Activated CD4-positive, CD25-positive, alpha-beta regulatory T cell (primary cell): ENCODE measurements at places on chromosomes 6 and 20.

DNA sequence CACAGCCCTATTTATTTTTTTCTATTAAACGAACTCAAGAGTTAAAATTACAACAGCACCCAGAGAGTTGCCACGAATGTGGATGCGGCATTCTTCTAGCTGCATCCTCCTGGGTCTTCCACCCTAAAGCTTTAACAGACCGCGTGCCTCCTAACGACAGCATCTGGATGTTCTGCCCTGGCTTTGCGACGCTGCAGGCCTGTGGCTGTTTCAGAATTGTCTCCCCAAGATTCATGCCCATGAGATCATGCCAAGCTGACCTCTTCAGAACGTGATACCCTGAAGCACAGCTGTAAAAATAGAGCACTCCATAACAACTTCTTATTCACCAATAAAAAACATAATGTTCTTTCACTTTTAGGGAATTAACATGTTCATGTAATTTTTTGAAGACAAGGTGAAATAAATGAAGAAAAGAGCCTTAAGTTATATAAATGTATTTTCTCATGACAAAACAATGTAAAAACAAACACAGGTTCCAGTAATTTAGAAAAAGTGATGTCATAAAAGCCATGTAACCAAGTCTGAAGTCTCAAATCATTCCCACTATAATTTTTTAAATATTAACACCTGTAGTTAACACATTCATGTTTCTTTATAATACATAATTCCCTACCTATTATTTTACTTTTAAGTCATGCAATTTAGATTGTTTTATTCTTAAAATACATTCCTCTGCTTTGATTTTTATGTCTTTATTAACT is 26.5 kb downstream of the HIVEP2 start:
- DNase-seq, result no peak

- no peak for DNase-seq
Observed at GRCh38 chr6:157198425-157199279, 124.7 kb downstream of the TMEM242 start.

- DNase-seq, result no peak
Observed at GRCh38 chr6:114151064-114151690, 180.2 kb upstream of the HDAC2 start.

- no peak for DNase-seq
Observed at GRCh38 chr20:19249106-19249879, 36.9 kb downstream of the SLC24A3 start.

- DNase-seq, result peak; percentile 12
Observed at GRCh38 chr20:49482621-49483017, at the start of gene KCNB1. Gene KCNB1, minus strand, starts transcription at chr20:49482668. Its CDS starts 188 bp downstream, at chr20:49482480.

DNA sequence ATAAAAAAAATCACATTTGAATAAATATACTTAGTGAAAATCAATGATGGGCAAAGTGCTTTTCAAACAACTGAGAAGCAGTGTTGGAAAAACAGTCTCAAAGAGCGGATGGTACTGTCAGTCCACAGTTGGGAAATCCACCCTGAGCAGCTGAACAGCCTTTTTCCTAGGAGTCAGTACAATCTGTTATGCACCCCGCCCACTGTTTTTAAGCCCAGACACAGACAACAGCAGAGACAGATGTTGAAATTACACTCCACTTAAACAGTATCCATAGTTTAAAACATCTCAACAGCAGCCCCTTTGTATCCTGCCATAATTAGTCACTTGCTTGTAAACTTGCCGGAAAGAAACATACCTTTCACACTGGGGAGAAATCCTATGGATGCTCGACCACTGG is 372 bp downstream of the KIAA0408 start:
- no peak for DNase-seq

DNA sequence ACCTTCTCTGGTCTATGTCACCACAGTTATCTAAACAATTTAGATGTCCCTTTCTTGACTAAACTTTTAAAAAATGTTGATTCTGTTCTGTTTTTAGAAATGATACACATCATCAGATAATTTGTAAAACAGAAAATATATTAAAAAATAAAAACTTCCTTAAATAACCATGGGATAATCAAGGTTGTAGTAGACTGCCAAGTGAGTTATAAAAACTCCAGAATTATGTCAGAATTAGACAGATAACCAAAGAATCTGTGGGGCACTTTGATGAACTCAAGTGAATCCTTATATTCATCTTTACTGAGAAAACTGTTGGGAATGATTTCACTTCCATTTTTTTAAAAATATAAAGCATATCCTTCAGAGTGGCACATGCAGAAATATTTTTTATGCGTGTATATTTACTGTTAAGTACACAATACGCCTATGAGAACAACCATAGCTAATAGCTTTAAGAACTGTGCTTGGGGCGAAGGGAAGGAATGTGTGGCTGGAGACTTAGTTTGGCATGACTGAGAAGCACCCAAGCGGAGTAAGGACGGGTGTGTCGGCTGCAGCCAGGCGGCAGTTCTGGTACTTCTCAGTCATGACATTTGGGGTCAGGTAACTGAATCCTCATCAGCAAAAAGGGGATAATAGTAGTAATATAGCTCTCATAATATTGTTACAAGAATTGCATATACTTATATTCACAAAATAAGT is 604.7 kb upstream of the CITED2 start:
- DNase-seq, result no peak

DNA sequence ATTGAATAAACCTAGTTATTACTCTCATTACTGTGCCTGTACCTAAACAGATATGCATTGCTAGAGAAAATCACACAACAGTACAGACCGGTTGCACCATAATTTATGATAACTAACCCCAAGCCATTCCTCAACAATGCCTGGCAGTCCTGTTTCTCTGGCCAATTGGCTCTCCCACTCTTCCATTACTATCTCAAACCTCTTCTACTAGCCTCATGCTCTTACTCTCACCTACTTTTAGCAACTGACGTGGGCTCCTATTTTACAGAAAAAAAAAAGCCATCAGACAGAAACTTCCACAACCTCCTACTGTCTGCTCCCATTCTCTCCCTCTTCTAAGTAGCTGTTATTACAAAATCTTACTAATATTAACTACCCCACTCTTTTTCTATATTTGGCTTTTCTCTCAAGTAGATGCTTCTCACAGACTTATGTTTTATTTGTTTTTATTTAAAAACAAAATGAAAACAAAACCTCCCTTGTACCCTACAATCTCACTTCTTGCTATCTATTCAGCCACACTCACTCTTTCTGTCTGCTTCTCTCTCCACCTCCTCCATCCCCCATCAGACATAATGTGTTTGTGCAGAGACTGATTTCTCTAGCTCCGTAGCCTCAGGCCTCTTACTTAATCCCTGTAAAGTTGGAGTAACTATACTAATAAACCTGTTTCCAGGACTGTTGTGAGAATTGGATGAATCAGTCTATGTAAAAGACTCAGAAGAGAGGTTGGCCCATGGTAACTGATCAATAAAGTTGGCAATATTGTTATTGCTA is 9.1 kb downstream of the GOPC start:
- DNase-seq, result no peak

GRCh38 chr6:168021581-168021980 is 24.1 kb downstream of the KIF25 start:
- no peak for DNase-seq

GRCh38 chr6:93304505-93304904 is 114.9 kb downstream of the EPHA7 start:
- DNase-seq, result no peak

DNA sequence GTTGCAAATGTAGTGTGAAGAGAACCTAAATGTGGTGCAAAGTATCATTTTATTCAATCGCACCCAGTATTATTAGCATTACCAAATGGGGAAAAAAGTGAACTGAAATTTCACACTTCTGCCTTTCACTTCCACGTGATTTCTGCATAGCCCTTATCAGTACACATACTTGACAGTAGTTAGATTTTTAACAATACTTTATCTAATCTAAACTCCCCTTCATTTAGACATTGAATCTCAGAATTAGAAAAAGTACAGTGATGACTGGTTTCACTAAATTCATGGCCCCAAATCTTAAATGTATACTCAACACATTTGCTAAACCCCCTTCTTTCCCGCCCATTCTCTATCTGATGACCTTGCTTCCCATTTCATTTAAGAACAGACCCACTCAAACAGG is 14.3 kb downstream of the STX7 start:
- DNase-seq, result no peak

- no peak for DNase-seq
Observed at GRCh38 chr6:124557873-124558272, 404.4 kb upstream of the RNF217 start.

GRCh38 chr6:63527658-63528514 is 44.4 kb upstream of the LOC128125822 start:
- no peak for DNase-seq

DNA sequence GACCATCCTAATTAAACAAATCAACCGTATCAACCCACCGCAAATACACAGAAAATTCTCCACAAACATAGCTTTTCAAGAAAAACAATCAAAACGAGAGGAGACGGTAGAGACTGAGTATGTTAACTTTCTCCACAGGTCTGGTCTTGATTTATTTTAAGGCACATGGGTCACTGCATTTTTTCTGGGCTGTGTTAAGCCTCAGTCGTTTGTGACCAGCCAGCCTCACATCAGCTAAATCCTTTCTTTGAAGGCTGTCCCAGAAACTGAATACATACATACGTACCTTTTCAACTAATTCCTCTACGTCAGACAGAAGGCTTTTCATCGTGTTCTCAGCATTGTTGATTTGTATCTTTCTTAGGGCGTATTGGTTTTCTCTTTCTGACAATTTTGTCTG is 69.4 kb downstream of the LAMA4 start:
- DNase-seq, result no peak

DNA sequence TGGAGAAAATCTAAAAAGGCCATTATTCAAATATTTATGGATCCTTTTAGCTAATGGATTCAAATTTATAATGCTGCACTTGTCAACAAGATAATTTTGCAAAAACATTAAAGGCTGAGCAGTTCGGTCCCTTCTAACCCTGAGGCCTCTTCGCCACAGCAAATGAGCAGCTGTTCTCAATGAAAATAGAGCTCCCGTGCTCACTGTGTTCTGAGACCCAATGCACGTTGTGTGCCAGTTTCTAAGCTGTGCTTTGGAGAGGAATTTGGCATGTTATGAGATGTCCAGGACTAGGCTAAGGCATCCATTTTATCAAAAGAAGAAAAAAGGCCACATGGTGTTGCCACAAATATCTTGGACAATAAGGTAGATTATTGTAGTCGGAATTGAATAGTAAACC is 220.1 kb upstream of the TSHZ2 start:
- no peak for DNase-seq

GRCh38 chr6:109296971-109297372 is 85.3 kb downstream of the CD164 start:
- no peak for DNase-seq

DNA sequence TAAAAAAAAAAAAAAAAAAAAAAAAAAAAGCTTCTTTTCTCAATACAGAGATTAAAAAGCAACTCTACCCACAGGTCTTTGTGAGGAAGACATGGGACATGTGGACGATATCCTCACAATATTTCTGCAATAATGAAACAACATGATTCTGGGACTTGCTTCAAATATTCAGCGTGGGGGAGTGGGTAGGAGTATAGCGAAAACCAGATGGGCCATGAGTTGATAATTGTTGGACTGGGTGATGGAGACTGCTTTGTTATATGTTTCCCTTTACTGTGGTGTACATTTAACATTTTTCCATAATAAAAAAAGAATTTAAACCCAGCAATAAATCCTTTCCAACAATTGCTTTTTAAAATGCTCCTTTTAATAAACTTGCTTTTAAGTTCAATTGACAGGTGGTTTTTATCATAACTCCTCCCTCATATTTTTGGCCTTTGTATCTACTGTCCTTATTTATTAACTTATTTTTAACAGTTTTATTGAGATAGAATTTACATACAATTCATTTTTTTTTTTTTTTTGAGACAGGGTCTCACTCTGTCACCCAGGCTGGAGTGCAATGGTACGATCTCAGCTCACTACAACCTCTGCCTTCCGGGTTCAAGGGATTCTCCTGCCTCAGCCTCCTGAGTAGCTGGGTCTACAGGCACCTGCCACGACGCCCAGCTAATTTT is 40.4 kb upstream of the ARFGEF2 start:
- no peak for DNase-seq

GRCh38 chr20:31602779-31603441 is 2.2 kb upstream of the ID1 start:
- DNase-seq, result no peak

GRCh38 chr6:98669371-98669770 is 165.0 kb upstream of the POU3F2 start:
- no peak for DNase-seq

DNA sequence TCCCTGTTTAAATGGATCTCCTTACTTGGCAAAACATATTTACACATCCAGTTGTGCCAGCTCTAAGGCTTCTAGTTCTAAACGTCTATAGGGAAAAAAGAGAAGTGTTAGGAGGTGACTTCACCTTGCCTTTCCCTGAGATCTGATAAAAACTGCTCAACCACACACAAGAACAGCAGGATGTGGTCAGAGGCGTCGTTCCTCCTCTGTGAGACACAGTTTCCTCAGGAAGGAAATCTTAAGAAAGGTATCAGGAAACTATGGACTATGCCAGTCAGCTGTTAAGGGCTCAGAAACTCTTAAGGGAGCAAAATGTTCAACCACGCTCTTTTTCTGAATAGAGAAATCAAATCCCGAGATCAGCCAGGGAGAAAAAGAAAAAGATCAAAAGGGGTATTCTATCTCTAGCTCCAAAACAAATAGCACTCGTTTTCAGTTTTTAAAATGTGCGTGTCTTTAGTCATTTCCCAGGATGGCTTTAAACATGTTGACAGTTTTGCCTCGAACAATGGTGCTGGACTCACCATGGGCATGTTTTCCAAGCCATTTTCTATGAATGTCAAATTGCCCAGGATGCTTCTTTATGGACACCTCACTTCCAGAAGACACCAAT is 154.5 kb downstream of the HACE1 start:
- DNase-seq, result no peak

DNA sequence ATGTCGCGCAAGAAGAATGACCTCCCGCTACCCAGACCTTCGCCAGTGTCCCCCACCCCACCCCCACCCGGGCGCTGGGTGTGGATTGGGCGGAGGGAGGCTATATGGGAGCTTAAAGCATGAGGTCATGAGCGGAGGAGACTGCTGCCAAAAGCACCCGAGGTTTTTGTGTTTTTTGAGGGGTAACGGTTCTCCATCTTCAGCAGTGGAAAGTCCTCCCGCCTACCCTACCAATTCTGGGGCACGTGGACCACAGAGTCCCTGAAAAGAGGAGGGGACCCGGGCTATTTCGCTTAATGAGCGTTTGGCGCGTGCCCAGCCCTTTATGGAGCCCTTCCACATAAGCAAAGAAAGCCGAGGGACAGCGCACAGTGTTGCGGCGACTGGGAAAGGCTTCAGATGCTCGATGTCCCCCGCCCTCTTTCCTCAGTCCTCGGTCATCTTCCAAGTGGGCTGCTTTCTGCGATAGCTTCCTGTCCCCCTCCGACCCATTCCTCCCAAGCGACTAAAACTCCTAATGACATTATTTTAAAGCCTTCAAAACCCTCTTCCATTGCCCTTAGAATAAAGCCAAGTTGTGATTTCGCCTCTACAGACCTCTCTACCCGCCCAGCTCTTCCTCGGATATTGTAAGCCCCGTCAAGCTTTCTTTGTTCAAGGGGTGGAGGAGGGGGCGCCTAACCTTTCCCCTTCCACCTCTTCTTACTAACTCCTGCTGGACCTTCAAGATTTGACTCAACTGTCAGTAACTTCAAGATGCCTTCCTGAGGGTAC is 2.1 kb upstream of the TRERF1 start:
- DNase-seq, result no peak

- no peak for DNase-seq
Observed at GRCh38 chr6:91697010-91697695, 1110.3 kb upstream of the MAP3K7 start.
